ENCODE measurements at places on chromosomes 11 and 22.

DNA sequence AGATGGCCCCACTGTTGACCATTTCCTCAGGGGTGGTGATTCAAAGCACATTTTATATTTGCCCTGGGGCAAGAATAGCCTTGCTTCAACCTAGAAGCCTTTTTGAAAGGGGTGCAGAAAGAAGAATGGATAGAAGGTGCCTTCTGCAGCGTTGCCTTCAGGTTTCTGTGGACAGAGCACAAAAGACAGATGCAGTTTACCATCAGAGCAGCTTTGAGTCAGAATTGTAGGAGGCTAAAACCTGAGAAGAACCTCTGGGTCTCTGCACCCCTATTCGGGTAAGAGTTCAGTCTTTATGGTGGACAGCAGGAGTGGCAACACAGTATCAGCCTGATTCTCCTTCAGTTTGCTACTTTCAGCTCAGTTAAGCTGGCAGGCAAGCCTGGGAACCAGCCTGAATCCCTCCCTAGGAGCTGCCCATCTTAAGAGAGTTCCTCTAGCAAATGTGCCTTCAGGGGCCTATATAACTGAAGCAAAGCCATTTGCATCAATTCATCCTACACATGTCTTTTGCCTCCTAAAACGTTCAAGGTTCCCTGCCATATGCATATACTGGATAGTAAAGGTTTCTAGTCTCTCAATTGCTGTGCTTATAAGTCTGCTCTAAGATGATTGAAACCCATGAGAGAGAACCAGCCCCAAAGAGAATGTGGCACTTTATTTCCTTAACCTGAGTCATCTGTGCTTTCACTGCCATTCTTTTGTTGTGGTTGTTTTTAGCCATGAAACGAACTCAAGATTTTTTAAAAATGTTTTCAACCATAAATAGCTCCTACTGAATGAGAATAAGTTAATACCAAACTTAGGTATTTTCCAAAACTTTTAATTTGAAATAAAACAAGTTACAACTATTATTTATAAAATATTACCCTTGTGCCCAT, 123.0 kb downstream of the TRIM44 start:
- no peak for DNase-seq

GRCh38 chr11:26248661-26249060, 83.3 kb upstream of the ANO3 start:
- DNase-seq, result no peak

DNA sequence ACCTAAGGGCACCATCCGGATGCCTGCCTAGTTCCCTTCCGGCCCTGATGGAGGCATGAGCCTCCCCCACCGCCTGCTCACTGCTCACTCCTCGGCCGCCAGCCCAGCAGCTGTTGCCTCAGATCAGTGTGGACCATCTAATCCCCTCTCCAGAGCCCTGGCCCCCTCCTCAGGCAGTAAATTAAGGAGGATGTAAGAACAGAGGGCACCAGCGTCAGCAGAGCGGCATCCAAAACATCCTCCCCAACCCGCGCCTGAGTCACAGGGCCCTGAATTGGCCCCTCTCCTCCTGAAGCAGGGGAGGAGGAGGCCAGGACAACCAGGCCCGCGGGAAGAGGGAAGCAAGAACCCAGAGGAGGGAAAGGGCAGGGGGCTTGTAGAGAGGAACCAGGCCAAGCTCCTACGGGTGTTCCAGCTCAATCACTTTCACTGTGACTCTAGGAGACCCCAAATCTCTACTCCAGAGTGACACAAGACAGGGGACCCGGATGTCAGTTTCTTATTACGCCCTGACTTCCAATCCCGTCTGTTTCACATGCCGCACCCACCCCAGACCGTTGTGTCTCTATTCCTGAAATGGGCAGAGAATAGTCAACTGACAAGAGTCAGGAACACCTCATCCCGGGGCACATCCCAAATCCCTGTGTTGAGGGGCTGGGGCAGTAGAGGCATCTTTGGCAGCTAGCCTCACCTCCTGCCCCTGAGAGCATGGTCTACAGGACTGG, 31.3 kb upstream of the MYOD1 start:
- DNase-seq, result no peak

GRCh38 chr11:4680341-4680740, 17.3 kb downstream of the OR51E2 start:
- DNase-seq, result no peak

DNA sequence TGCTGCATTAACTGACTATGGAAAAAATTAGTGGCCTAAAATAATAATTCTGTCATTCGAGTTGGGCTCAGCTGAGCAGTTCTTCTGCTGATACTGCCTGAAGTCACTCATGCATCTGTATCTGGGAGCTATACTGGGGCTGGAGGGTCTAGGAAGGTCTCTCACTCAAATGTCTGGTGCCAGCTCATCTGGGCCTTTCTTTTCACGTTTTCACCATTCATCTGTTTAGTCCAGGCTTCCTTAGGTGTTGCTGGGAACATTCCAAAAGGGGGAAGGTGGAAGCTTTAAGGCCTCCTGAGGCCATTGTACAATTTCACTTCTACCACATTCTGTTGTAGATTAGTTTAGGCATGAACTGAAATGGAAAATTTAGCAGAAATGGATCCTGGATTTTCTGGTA, 28.0 kb downstream of the YAP1 start:
- DNase-seq, result no peak

DNA sequence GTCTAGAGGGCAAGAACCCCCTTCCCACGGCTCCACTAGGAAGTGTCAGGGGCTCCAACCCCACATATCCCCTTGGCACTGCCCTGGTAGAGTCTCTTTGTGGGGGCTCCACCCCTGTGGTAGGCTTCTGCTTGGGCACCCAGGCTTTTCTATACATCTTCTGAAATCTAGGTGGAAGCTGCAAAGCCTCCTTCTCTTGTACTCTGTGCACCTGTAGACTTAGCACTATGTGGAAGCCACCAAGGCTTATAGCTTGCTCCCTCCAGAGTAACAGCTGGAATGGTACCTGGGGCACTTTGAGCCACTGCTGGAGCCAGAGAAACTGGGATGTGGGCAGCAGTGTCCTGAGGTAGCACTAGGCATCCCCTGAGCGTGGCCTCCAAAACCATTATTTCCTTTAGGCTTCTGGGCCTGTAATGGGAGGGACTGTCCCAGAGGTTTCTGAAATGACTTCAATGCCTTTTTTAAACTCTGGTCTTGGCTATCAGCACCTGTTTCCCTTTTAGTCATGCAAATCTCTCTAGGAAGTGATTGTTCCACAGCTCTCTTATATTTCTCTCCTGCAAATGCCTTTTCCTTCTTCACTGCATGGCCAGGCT, 68.4 kb downstream of the TRAF6 start:
- no peak for DNase-seq

DNA sequence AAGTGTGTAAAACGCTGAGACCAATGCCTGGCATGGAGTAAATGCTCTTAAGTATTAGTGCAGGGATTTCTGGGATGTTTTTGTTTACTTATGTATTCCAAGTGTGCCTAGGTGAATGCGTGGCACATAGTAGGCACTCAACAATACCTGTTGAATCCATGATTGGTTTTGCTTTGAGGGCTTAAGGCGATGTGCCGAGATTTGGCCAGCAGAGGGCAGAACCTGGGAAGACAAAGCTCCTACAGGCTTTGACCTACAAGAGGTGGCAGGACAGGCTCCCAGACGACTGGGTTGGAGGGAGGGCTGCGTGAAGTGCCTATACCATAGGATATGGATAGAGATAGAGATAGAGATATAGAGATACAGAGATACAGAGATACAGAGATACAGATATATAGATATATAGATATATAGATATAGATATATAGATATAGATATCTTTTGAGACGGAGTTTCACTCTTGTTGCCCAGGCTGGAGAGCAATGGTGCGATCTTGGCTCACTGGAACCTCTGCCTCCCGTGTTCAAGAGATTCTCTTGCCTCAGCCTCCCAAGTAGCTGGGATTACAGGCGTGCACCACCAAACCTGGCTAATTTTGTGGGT, 13.9 kb downstream of the KCNE3 start:
- DNase-seq, result peak; percentile 87

DNA sequence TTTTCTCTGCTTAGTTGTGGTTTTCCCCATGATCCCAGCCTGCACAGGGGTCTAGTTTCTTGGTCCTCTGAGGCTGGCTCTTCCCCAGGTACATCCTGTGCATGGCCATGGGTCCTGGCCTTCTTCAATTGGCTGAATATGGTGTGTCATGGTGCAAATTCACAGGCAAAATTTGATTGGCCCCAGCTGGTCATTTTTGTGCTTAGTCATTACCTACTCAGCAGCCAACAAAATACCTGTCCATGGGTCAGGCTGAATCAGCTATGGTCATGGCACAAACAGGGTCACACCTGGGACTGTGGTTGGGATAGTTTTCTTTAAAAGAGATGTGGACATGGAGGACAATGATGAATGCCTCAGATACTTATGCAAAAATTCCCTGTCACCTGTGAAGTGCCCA, 85.7 kb downstream of the CSNK2A3 start:
- DNase-seq, result no peak

DNA sequence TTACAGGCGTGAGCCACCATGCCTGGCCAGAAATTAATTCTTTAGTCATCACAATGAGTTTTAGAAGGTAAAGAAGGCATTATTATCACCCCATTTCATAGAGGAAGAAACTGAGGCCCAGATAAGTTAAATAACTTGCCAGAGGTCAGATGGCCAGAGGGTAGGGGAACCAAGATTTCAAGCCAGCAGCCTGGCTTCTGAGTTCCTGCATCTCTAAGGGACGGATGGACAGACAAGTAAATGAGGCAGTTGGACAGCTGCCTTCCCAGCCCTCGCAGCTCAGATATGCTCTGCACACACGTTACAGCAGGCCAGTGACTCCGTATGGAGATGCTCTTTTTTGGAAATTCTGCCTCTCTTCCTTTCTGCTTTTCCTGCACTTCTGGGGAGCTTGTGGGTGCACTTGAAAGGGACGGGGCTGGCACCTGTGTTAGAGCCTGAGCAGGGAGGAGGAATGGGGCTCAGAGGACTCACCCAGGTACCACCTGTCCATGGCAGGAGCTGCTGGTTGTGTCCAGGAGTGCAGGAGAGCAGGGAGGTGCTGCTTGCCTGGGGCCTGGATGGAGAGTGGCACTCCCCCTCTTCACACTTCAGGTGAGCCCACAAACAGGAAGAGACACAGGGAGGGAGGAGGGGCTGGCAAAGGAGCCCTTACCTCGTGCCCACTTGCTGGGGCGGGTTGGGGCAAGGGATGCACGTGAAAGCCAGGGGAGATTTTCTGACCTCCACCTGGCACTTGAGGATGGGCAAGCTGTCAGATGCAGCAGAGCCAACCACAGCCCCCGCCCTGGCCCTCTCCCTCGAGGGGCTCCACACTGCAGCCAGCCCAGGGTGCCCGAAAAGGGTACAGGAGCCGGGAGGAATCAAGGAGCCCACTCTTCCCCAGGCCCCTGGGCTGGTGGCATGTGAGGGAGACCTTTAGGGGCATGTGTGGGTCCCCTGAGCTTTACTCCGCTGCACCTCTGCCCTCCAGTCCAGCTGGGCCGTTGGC, 3.3 kb upstream of the FXYD2 start:
- peak; percentile 5 for DNase-seq

DNA sequence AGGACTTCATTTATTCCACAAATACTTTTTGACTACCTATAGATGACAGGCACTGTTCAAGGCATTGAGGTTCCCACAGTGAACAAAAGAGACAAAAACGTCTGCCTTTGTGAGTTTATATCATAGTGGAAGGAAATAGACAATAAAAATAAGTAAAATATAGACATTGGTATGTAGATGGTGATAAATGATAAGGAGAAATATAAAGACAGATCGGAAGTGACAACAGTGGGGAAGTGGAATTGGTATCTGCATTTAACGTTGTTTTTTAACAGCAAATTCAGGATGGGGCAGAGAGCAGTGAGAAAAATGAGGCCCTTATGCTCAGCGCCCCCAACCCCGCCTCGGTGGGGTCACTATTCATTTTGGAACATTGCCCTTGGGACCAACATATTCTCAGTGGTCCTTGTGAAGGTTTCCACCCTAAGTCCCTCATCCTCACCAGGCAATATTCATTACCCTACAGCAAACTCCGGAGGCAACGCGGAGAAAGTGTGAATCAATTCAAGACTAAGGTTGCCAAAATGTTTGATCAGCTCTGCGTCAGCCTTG, 627 bp upstream of the PEX26 start:
- no peak for DNase-seq

DNA sequence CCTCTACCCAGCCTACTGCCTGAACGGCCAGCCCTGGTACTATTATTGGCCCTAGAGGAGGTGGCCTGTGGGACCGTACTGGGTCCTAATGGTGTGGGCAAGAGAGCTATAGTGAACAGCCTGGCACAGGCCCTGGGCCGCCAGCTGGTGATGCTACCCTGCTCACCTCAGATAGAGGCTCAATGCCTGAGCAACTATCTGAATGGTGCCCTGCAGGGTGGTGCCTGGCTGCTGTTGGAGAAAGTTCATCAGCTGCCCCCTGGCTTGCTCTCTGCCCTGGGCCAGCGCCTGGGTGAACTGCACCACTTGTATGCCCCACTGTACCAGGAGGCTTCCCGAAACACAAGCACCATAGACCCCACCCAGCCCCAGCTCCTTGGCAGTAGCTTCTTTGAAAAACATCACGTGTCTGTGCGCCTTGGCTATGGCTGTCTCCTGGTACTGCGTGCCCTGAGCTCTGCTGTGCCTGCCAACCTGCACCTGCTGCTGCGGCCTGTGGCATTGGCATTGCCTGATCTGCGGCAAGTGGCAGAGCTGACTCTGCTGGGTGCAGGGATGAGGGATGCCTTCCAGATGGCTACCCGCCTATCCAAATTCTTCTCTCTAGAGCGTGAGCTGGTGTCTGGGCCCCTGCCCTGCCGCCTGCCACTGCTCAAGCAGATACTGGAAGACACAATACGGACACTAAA, 49.0 kb downstream of the DNHD1 start:
- DNase-seq, result no peak

DNA sequence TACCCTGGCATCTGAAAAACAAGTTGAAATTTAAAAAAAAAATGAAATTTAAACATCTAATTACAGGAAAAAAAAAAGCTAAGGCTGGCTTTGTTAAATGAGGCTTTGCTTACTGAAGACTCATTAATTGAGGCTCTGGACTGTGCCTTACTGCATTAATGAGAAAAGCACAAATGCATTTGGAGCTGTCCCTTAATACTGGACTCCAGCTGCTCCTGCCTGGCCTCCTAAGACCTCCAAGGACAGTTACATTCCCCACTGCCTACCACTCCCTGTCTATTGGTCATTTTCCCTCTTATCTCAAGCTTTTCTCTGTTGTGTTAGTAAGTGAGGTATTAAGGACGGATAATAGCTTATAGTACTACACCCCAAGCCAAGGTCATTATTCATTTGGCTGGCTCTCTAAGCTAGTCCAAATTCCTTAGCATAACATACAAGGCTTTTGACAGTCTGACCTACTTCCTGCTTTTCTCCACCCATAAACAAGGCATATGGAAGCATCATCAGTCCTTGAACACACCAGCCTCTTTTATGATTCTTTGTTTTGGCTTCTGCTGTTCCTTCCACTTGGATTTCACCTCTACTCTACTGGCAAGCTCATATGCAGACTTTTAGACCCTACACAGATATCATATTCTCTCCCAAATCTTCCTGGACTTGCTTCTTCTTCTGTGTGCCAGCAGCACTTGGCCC, 62.5 kb downstream of the USP35 start:
- DNase-seq, result no peak
